ENCODE measurements at places on chromosomes 1 and 21.

- DNase-seq: no peak
Measured at GRCh38 chr21:42666925-42667324, 13.5 kb downstream of the PDE9A start.

- DNase-seq: no peak
Measured at GRCh38 chr1:208387908-208388811, 144.0 kb upstream of the PLXNA2 start.

GRCh38 chr21:37660709-37661108, 255.5 kb downstream of the KCNJ6 start:
- DNase-seq: no peak

DNA sequence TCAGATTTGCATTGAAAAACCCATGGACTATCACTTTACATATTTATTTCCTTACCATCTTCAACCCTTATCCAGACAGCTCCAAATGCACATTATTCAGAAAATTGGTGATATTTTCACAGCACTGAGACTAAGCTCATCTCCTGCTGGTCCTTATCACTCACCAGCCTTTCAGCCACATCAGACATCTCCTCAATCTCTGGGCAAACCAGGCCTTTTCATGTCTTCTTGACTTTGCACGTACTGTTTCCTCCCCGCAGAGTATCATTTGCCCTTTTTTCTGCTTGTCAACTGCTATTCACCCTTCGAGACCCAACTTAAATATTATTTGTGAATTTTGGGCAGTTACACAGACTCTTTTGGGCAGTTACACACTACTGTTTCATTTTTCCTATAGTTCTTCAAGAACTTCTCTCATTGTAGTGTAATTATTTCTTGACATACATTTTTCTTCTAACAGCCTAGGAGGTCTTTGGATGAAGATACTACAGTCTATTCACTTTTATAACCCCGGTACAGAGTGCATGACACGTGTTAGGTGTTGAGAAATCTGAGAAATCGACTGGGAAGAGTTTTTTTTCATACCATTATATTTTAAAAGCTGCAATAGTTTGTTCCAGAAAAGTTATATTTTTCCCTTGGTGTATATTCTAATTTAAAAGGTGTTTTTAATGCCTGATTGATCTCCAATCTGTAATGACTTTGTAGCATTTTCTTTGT, 98.0 kb downstream of the FGGY start:
- DNase-seq: no peak

DNA sequence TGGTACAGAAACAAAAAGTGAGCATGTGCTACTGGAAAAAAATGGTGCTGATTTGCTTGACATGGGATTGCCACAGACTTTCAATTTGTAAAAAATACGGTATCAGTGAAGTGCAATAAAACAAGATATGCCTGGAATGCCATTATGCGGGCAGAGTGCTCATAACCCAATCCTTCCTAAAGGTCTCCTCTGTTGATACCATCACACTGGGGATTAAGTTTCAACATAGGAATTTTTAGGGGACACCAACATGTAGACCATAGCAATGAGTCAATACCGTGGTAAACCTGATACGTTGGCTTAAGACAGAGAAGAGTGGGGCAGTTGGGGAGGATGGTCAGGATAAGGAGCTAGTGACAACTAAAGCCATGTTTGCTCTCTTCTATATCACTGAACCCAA, 20.5 kb downstream of the MX1 start:
- no peak for DNase-seq

GRCh38 chr1:62089570-62089969, 105.1 kb upstream of the L1TD1 start:
- DNase-seq: no peak

DNA sequence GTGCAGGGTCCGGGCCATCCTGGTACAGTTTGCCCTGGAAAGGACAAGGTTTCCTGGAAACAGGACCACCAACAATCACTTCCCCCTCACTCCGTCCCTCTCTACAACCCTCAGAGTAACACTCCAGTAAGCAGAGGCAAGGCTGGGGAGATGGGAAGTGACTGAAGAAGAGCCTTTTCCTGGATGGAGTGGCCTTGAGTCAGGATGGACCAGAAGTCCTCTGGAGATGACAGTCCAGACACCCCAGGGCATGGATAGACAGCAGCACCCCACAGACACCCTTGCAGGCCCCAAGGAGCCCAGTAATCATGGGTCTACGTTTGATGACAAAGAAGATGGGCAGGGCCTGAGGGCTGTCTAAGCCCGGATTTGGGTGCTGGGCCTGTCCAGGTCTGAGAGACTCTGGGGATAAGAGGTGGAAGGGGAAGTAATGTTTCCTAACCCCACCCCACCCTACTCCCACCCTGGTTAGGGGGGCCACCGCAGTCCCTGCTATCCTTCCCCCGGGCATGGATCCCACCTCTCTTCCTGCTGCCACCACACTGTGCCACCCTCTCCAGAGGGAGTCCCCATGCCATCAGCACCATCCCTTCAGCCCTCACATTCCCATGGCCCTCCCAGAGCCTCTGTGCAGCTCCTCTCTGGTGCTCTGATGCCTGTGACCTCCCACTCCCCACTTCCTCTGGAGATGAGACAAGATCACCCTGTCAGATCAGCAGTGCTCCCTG, 7.2 kb upstream of the S100A8 start:
- no peak for DNase-seq

GRCh38 chr1:240074908-240075307, 16.8 kb upstream of the FMN2 start:
- no peak for DNase-seq

DNA sequence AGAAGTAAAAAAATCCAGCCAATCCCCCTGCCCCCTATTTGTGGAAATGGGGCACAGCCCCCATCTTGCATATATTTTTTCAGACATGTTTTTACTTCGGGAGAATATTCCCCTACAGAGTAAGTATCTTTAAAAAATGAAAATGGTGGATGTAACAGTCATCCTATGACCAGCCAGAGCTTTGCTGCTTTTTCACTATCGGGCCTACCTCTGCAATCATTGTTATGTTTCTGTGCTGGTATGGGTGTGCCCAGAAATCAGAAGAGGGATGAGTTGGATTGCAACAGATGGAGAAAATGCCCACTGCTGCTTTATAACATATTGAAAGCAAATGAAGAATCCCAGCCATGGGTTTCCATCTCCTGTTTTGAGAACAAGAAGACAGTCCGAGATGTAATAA, 2.9 kb downstream of the CD247 start:
- DNase-seq: no peak

- DNase-seq: no peak
Measured at GRCh38 chr21:37407719-37408420, 41.3 kb downstream of the DYRK1A start.

- no peak for DNase-seq
Measured at GRCh38 chr1:155892796-155893195, 18.4 kb downstream of the RIT1 start.

DNA sequence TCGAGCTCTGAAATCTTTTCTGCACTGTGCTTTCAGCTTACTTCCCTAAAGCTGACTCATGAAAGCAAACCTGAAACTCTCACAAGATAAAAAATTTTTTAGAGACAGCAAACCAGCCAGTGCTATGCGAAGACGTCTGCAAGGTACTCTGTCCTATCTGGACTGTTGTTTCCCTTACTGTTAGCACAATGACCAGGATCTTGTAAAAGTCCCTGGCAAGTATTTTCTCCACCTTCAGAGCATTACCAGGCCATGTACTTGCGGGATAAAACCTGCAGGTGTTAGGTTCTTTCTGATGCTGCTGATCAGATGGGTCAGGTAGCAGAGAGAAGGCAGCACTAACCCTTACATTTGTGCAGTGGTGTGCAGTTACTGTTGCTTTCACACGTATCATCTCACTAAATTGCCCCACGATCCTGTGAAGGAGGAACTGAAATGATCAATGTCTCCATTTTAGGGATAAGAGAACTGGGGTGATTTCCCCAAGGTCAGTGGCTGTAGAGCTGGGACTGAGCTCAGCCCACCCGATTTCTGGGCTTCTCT, 56.6 kb downstream of the PLXNA2 start:
- no peak for DNase-seq

Data from activated CD8-positive, alpha-beta memory T cell treated with anti-CD3 and anti-CD28 coated beads for 48 hours (primary cell).